ENCODE measurements at places on chromosomes 5 and 9. TPM values are rescaled to one million over a fixed set of nuclear protein-coding genes. Genes with fewer than 3 reads are reported as not detected.

OSMR gene
- total RNA-seq, result 17.4 TPM

DNA sequence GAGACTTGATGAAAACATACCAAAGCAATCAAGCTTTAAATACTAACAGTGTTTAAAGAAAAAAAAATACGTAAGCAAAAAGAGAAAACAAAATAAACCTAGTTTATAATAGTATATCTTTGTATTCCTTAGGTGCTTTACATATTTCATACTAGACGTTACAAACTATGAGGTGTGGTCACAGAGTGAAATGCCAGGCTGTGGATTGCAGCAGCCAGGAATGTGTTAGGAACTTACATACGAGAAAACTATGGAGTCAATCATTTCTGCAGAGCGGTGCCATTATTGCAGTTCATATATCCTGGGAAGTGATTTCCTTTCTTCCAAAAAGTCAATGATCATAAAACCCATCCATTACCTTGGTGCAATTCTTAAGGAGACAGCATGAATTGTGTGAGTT lies 443.6 kb upstream of the GRAMD2B start:
- peaks cover 2% of the 10 kb centered on the region for H3K27me3 ChIP-seq
- H3K4me3 ChIP-seq, result no peak overlapping the region
- H3K27ac ChIP-seq, result no peak overlapping the region
- H3K4me1 ChIP-seq, result no peaks in the 10 kb centered on the region
- no peak for DNase-seq
- H3K36me3 ChIP-seq, result no peaks in the 10 kb centered on the region

GRCh38 chr5:180109920-180110319 lies 38.4 kb upstream of the RNF130 start:
- H3K27ac ChIP-seq, result no peak overlapping the region
- DNase-seq, result no peak
- H3K27me3 ChIP-seq, result no peaks in the 10 kb centered on the region

- H3K4me1 ChIP-seq, result no peaks in the 10 kb centered on the region
- no peaks in the 10 kb centered on the region for H3K36me3 ChIP-seq
- H3K27ac ChIP-seq, result no peak overlapping the region
- H3K4me3 ChIP-seq, result no peak overlapping the region
- no peak for DNase-seq
Observed at GRCh38 chr9:13814647-13815400, 499.1 kb downstream of the NFIB start.
